HT-29 (cell line): ENCODE measurements at places on chromosomes 6 and 20.

GRCh38 chr6:24231438-24231977, 105.5 kb downstream of the NRSN1 start:
- DNase-seq, result no peak

GRCh38 chr20:13338097-13338661, 117.1 kb downstream of the ISM1 start:
- DNase-seq, result no peak

GRCh38 chr6:127857051-127857637, 43.7 kb downstream of the THEMIS start:
- DNase-seq, result no peak

DNA sequence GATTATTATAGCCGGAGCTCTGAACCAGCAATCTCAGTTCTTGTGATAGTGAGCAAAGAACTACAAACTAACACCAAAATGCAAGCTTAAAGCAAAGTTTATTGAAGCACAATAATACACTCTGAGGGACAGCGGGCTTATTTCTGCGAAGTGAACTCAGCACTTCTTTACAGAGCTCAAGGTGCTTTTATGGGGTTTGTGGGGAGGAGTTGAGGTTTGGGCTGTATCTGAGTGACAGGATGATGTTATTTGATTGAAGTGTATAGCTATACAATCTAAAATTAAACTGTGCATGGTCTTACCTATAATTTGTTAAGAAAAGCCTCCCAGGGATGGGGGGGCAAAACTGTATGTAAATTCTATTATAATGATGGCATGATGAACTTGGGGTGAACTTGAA, 1.0 kb upstream of the HFE start:
- no peak for DNase-seq

- no peak for DNase-seq
These were observed 162.9 kb downstream of the JARID2 start for GRCh38 chr6:15408758-15409157.

DNA sequence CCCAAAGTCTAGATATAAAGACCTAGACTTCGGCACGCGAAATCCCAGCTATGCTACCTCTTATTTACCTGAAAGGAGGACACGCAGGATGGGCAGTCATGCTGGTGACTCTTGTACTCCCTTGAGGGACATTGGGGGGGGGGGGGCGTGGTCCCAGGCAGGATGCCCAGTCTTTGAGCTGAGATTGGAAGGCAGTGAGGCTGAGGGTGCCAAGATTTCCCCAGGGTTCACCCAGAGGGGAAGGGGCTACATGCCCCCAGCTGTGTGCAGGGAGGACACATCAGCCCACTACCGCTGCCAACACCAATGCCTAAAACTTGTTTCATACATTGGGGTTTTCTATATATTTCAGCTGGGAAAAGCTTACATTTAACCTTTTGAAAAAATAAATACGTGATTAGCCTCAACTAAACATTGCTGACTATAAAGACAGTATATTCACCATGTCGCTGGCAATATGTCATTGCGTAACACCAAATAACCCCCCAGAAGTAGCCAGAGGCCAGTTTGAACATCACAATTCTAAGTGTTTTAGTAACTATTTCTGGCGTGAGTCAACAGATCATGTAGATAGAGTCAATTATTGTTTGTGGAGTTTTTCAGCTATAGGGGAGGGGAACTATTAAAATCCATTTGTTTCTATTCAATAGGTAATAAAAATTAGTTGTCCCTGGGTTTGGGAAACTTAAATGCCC, 21.6 kb downstream of the MGME1 start:
- DNase-seq, result no peak

- no peak for DNase-seq
These were observed 470 bp downstream of the COL20A1 start for GRCh38 chr20:63293456-63293855.

GRCh38 chr20:22623211-22623610, 38.8 kb upstream of the FOXA2 start:
- peak; percentile 12 for DNase-seq

DNA sequence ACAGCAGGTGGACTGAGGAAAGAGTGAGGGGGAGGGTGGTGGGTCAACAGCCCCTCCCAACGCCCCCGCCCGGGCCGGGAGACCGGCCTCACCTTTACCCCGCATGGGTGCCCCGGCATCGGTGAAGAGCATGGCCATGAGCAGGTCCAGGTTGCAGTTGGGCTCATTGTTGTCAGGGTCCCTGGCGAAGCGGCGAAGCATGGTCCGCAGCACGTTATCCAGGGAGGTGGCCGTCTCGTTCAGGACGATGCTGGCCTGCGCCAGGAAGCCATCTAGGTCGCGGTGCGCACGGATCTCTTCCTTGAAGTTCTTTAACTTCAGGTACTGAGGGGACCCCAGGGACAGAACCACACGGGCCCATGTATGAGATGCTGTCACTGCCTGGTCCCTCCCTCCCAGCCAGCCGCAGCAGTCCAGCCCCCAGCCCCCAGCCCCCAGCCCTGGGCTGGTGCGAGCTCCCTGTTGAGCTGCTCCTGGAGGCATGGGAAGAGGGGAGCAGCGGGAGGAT, 4.9 kb downstream of the SLC4A11 start:
- no peak for DNase-seq

- DNase-seq, result no peak
These were observed 21.4 kb upstream of the ZFP64 start for GRCh38 chr20:52212943-52213342.
